PC-9 (cell line): ENCODE measurements at places on chromosomes 7 and 10. TPM values are rescaled to one million over a fixed set of nuclear protein-coding genes. Genes with fewer than 3 reads are reported as not detected.

Gene HOXA1
- total RNA-seq = 2.0 and 2.2 TPM in 2 replicates

Gene ADRA2A
- total RNA-seq = not detected in 2 replicates

Gene EGFR
- 324 and 342 TPM in 2 replicates for total RNA-seq

Gene UNCX
- not detected in 2 replicates for total RNA-seq

GRCh38 chr7:111074071-111074747 lies 16.7 kb upstream of the LRRN3 start:
- no peak for DNase-seq

GRCh38 chr10:122461367-122461728 lies at the start of gene HTRA1:
Gene HTRA1 (plus strand): TSS chr10:122461553. CDS start chr10:122461653, 100 bp downstream.
- DNase-seq = no peak

DNA sequence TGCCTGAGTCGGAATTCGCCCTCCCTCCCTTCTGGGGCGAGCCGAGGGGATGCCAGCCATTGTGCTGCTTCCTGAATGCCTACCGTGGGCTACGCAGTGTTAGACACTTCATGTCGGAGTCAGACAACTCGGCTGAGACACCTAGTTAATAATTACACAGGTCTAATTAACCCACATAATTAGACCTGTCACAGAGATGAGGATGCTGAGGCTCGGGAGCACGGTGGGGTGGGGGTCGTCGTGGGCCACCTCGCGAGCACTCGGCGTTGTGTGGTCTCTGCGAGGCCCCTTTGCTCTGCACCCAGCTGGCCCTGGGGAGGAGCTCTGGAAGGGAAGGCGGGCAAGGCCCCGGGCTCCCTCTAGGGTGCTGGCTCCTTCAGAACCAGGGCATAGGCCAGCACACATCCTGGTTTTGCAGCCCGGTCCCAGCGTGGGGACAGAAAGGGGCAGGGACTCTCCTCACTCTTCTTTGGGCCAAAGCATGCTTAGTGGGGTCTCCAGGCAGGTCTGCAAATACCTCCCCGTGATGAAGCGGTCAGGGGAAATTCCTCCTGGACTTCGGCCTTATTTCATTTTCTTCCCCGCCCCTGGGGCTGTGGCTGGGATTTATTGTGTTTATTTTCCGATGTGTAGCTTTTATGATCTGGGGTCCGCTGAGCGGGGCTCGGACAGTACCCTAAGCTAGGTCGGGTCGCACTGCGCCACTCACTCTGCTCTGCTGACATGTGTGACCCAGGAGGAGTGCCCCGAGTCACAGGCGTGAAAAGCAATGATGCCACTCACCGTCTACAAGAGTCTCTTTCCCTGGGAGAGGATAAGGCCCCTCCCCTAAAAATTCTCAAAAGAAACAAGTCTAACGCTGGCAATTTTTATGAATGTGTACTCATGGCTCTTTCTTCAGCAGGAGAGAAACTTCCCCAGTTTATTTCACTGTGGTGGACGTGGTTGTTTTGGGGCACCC lies 4.9 kb upstream of the FOXL3 start:
- no peak for DNase-seq

DNA sequence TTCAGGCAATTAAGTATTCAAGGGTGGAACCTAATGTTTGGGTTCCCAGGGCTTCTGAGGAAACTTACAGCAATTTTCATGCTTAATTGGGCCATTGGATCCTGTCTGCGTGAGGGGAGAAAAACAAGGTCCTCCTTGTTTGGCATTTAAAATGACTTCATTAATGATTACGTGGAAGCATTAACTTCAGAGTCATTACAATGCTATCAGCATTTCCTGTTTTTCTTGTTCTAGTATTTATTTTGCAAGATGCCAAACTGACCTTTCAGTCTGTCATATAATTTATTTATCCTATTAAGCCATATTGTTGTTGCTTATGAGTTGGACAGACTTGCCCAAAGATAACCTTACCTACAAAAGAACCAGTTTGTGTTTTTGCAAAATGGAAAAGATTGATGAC lies 324.1 kb upstream of the LRRN3 start:
- peak; percentile 88 for DNase-seq

DNA sequence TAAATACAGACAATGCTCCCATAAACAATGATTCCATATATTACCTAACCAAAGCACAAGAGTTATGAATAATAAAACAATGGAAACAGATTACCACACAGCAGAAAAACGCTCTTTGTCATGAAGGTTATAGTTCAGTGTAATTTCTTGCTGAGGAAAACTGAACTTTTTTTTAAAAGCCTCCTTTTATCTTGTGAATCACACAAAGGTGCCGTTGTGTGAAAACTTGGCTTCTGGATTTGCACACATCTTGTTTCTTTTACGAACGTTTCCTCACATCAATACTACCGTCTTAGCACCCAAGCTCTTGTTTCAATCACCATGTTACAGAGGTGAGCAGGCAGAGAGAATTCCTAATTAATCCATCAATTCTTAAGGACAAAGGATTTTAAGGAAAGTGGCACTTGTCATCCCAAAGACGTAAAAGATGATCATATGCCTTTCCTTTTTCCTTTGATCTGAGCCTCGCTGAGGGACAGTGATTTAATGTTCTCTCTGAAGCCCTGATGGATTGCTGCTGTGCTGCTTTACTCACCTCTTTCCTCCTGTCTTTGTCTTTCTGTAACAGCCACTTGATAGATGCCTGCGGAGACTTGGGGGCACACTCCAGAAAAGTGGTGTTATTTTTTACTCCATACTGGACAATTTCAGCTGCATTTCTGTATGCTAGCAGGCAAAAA lies 110.1 kb downstream of the CD36 start:
- DNase-seq = no peak

- DNase-seq = no peak
Observed at GRCh38 chr7:16223963-16224707, 197.2 kb downstream of the CRPPA start.

GRCh38 chr10:123527151-123527550 lies 139.0 kb upstream of the GPR26 start:
- DNase-seq = no peak

- DNase-seq = no peak
Observed at GRCh38 chr7:31123321-31123720, 71.2 kb downstream of the ADCYAP1R1 start.

GRCh38 chr10:79289801-79290200 lies 57.5 kb upstream of the PPIF start:
- DNase-seq = peak; percentile 82

DNA sequence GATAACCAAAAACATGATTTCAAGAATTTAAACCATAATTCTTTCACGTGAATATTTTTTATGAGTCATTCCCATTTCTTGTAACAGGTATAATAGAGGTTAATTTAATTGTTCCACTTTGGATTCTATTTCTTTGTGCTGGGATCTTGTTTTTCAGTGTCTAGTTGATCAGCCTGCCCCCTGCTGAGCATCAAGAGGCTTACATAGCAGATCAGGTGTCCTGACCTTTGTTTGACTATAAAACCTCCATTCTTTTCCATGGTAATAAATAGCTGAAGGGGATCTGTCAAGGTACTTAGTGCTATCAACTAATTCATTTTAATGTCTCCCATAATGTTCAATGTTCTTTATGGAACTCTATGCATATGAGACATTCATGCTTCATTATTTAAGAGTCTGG lies 4.9 kb downstream of the COL17A1 start:
- no peak for DNase-seq
